ENCODE measurements at places on chromosomes 6 and 20. TPM values are rescaled to one million over a fixed set of nuclear protein-coding genes. Genes with fewer than 3 reads are reported as not detected.

DNA sequence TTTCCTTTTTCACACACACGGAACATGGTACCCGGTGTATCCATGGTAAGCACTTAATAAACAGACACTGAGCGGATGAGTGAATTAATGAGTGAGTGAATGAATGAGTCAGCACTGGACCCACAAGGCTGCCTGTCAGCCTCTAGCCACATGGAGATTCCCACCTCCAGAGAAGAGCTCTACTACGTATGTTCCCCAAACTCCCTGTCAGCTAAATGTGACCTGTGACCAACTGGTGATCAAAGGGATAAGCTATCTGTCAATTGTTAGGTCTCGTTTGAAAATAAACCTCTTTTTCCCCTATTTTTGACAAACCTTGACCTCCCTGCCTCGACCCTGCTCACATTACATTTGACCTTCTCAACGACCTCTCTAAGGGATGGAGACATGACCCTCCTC, 24.5 kb upstream of the TAF8 start:
- DNase-seq = no peak

GPX5 gene
- total RNA-seq = not detected

PAK5 gene
- 0.21 TPM for total RNA-seq

UCKL1 gene
- 16.1 TPM for total RNA-seq

DNA sequence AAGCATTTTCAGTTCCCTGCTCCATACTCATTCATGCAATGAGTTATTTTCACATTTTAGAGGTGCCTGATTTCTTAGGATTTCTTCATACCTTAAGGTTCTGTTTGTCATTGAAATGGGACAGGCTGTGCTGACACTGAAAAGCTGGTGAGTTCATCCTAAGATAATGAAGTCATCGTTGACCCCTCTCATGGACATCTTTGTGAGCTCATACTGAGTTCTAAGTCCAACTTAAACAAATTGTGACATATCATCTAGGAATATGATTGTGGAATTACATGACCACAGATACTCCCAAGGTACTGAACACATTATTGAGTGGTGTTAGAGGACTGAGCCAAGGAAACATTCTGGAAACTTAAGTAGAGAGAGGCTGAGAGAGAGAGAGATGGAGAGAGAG, 224.8 kb upstream of the JAG1 start:
- no peak for DNase-seq

C6orf132 gene
- not detected for total RNA-seq

SYNGAP1 gene
- 0.37 TPM for total RNA-seq

GRCh38 chr6:43669050-43669921, 18.3 kb downstream of the MRPS18A start:
- no peak for DNase-seq

GRCh38 chr6:72941263-72941662, 284.0 kb downstream of the KHDC1L start:
- no peak for DNase-seq

DNA sequence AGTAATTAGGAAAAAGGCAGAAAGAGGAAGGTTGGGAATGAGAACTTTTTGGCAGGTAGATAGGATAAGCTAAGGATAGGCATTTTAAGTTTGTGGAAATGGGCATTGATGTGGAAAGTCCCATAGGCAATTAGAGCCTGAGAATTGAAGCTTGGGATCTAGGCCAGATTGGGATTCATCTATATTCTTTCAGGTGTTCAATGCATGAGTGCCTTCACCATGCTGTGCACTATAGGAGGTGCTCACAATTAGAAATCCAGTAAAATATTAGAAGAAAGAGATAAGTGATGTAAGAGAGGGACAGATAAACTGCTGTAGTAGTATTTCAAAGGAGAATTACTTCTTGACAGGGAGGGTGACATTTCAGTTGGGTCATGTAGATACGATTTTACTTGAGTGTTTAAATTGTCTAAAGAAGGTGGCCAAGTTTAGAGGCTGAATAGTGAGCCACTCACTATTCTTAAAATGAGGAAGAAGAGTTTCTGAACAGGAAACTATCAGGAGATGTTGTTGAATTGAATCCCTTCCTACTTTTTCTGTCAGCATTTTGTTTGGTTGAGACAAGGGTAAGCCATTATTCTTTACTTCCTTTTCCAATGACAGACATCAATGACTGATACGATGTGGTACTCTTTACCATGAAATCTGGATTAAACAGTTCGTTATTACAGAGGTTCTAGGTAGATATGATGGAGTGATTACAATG, 31.0 kb upstream of the CTAGE9 start:
- no peak for DNase-seq

GRCh38 chr6:109939654-109940053, 38.5 kb upstream of the GPR6 start:
- peak; percentile 61 for DNase-seq

DNA sequence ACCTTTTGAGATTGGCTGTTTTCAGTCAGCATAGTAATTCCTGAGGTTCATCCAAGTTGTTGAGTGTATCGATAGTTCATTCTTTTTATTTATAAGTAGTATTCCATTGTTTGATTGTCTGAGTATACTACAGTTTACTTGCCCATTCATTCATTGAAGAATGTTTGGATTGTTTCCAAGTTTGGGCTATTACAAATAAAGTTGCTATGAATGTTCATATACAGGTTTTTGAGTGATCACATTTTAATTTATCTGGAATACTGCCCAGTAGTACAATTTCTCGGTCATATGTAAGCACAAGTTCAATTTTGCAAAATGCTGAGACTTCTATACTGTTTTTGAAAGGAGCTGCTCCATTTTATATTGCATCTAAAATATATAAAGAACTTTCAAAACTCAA, 14.2 kb upstream of the EPHA7 start:
- no peak for DNase-seq

AK9 gene
- total RNA-seq = 1.3 TPM

TINAG gene
- not detected for total RNA-seq

CDKAL1 gene
- 14.5 TPM for total RNA-seq

DNA sequence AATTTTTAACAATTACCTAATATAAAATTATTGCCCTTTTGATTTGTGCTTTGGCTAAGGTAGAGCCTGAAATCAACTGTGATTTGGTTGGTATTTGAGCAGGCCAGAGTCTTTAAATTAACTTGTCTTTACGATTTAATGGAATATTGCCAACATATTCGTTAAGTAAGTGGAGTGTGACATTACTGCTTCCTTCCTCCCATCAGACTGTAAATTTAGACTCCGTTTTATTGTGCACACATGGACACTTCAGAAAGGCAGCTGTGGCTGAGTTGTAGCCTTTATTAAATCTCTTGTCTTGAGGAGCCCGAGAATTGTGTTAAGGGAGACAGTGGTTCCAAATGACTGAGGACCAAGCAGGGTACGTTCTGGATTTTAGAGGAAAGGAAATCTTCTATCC, 57.4 kb downstream of the CAP2 start:
- no peak for DNase-seq

TRIM40 gene
- total RNA-seq = not detected

- no peak for DNase-seq
Measured at GRCh38 chr20:40959325-40960092, 69.1 kb upstream of the TOP1 start.

DNA sequence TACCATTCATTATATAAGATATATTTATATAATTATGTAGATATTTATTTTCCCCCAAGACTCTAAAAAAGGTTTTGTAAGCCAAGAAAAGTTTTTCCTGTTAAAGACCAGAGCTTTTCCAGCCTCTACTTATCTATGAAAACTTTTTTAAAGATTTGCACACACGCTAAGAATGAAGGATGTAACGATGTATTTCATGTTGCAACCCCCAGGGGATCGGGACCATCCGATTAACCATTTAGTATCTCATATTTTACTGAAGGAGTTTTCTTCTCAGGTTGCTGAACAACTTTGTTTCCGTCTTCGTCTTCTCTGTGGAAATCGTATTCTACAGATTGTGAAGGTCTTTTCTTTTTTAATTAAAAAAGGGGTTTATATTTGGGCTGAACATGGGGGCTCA, 70.0 kb upstream of the SASH1 start:
- no peak for DNase-seq

DNA sequence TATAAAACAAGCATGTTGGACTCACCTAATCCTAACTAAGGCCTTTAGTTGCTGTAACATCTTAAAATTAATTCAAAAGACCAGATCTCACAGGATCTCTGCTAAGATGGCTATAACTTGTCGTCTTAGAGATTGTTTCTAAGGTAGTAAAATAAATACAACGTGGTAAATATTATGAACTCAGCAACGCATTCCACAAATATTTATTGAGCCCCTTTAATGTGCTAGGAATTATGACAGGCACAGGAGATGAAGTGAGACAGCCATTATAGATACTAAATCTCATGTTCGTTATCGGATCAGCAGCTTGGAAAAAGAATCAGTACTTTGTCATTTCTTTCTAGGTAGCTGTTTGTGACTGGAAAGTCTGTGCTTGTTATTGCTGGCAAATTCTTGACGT, 20.9 kb upstream of the MCM3 start:
- DNase-seq = no peak

GSTA1 gene
- not detected for total RNA-seq

DNA sequence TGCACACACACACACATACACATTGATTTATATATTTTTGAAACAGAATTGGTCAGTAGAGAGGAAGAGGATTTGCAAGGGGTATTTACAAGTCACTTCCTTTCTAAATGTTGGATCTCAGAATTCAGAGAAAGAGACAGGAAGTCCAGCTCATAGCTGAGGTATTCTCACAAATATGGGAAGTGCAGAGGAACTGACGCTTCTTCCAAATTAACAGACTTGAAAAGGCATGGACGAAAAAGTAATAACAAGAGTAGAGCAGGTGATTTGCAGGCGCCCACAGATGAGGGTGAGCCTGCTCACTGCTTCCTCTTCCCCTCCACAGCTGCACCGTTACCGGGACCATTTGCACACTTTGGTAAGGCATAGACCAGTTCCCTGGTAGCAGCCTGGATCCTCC, 246.4 kb downstream of the PHACTR1 start:
- no peak for DNase-seq

DNA sequence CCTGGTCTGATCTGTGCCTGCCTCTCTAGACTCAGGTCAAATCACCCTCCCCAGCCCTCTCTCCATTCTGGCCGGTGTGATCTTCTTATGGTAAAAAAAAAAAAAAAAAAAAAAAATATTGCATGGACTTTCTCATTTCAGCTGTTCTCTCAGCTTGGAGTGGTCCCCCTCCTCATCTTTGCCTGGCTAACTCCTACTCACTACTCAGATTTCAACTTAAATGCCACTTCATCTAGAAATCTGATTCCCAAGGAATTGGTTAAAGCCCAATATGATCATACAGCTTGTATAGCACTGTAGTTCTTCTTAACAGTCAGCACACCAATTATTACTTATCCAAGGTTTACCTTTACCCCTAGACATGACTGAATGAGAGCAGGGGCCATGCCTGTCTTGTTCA, 105.9 kb upstream of the CARMIL1 start:
- DNase-seq = no peak

- DNase-seq = no peak
Measured at GRCh38 chr6:455835-456234, 64.3 kb downstream of the IRF4 start.

DNA sequence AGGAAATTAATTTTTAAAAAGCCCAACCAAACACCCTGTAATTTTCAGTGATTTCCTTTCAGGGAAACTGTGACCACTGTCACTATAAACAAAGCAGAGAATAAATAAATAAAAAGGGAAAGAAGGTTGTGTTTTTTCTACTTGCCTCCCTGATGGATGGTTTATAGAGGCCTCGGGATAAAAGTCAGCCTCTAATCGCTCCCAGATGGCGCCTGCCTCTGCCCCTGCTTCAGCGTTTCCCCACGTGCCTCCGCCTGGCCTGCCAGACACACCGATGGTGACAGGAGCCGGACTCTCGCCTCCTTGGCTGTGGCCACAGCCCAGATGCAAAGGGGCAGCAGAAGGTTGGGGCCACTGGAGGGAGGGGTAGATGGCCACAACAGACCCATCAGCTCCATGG, 327.7 kb downstream of the CDC5L start:
- DNase-seq = peak; percentile 76

DNA sequence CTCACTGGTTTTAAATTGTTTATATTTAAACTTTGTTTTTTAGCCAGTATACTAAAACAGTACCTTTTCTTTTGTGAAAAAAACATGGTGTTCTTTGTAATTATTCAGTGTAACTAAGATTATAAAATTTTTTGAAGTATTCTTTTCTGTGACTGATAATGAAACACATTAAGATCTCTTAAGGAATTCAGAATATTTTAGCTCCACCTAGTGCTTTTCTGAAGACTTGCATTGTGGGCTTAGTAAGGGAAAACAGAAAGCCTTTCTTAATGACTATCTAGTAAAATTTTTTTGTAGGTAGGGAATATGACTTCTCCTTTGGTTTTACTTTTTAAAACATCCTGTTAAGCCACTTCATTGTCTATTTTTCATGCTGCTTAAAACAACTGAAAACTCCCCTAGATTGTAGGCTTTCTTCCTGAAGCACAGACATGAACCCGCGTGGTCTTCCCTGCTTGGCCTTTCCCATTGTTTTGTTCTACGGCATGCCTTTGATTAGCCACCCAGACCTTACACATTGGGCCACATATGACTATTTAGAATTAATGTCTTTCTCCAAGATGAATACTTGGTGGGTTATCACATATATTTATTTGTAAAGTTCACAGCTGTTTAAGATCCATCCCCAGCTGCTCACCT, 72.1 kb downstream of the AFDN start:
- DNase-seq = peak; percentile 22

GRCh38 chr6:142446168-142446567, 144.4 kb downstream of the ADGRG6 start:
- DNase-seq = no peak

DNA sequence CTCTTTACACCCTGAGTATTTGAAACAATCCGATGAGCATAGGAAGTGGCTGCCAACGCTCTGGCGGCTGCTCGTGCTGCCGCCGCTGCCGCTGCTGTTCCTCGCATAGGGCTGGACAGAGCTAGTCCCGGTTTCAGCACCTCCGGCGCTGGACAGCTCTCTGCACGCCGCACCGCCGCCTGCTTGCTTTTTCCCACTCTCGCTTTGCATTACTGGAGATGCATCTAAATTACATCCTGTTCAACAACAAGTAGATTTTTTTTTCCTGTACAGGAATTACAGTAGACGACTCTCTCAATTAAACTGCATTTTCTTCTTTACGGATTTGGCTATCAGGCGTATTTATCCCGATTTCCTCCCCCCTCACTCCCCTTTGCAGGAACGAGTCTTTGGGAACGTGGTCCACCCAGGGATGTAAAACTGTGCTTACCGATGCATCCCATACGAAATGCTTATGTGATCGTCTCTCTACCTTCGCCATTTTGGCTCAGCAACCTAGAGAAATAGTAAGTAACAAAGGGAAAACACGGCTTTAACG, 563.8 kb downstream of the LMBRD1 start:
- DNase-seq = peak; percentile 47

- DNase-seq = no peak
Measured at GRCh38 chr20:58810116-58810878, 40.4 kb downstream of the GNAS-AS1 start.

PCMTD2 gene
- total RNA-seq = 25.5 TPM

- DNase-seq = no peak
Measured at GRCh38 chr6:170290296-170291128, at the start of gene DLL1. Gene DLL1, minus strand, starts transcription at chr6:170291078. Its CDS starts 939 bp downstream, at chr6:170290139.

- no peak for DNase-seq
Measured at GRCh38 chr20:61970357-61970756, 95.3 kb downstream of the TAF4 start.

PXDC1 gene
- 21.3 TPM for total RNA-seq
